Stimulated activated CD8-positive, alpha-beta memory T cell treated with anti-CD3 and anti-CD28 coated beads, Interleukin-7, amount 100 ng/mL, for 1 hour (primary cell): ENCODE measurements at places on chromosomes 6 and 20.

- no peak for DNase-seq
Measured at GRCh38 chr6:170152989-170153388, 137.9 kb downstream of the DLL1 start.

GRCh38 chr6:2719093-2719455 lies 31.6 kb downstream of the MYLK4 start:
- no peak for DNase-seq

GRCh38 chr6:42007286-42008137 lies 42.8 kb upstream of the TAF8 start:
- no peak for DNase-seq

DNA sequence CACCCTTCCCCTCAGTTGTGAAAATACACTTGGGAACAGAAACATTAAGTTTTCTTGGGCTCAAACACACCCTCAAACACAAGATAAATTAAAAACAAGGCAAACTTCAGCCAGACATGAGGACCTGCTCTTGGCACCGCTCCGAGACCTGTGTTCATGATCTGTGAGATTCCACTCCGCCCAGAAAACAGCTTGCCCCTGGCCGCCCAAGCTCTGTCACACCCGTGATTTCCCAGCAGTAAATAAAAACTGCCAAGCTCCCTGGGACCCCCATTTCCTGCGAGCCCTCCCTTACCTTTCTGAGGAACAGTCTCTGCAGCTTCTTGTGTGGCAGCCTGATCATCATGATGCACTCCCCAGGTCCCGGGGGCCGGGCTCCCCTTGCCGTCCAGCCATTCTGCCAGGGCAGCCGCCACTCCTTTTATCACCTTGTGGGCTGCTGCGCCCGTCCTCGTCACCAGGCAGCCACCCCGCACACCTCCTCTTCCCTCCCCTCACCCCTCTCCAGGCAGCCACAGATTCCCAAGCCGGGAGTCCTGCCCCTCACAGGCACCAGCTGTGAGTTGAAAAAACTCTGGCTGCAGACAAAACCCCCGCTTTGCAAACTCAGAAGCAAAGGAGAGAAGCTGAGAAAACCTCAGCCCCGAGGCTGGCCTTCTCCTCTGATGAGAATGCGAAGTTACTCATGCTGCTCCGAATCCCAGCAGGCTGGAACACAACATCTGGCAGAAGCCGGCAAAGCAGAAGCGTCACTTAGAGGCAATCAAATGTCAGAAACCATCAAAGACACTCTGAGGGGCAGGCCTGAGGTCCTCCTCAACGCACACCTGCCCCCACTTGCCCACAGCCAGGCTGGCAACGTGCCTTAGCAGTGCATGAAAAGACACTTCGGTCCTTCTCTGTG lies 130.4 kb upstream of the RPS6KA2 start:
- no peak for DNase-seq

DNA sequence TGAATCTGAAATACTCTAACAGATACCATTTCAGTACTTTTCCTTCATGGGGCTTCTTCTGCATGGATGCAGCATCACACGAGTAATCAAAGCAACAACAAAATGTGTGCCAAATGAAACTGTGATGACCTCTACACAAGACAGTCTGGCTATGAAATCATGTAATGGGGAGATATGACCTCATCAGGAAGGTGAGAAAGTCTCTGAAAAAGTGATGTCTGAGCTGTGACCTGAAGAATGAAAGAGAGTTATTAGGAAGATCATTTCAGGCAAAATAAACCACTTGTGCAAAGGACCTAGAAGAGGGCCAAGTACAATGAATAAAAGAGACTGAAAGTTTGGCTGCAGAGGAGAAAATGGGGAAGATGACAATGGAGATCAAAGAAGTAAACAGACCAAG lies 182.8 kb downstream of the PTPRK start:
- DNase-seq = no peak

DNA sequence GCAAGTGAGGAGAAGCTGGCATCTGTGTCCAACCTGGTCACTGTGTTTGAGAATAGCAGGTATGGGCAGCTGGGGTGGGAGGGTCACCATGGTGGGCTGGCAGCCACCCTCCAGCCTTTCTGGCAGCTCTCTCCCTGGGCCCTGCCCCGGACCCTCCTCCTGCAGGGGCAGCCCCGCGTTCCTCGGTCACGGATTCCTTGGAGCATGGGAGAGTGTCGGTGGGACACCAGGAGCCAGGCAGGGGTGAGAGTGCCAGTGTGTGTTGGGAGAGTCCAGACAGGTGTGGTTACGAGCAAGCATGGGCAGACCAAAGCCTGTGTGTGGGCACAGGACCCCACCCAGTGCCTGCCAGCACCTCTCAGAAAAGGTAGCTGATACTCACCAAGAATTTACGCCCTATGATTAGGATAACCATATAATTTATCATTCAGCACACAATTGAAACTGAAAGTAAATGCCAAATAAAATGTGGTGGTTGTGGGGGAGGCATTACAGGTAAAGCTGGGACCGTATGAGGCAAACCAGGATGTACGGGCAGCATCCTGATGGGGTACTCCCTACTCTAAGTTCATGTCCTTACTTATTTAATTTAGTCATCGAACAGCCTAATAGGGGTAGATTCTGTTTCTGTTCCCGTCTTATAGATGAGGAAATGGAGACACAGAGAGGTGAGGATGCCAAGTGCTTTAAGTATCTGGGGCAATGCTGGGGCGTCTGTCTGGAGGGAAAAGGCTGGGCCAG lies 542 bp downstream of the FGD2 start:
- DNase-seq = no peak

DNA sequence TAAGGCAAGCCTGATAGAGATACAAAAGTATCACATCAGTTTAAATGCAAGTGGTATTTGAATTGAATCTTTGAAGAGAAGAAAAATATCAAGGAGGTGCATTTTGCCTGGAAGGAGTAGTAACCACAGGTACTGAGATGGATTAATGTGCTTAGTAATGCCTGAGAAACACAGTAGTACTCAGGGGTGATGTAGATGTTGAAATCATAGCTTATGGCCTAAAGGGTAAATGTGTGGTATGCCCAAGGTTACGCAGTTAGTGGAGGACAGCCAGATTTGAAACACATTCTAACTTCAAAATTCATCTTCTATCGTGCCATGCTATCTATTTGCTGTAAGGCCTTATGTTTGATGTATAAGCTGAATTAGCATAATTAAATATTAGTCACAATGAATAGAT lies 55.9 kb downstream of the STXBP5 start:
- DNase-seq = no peak

DNA sequence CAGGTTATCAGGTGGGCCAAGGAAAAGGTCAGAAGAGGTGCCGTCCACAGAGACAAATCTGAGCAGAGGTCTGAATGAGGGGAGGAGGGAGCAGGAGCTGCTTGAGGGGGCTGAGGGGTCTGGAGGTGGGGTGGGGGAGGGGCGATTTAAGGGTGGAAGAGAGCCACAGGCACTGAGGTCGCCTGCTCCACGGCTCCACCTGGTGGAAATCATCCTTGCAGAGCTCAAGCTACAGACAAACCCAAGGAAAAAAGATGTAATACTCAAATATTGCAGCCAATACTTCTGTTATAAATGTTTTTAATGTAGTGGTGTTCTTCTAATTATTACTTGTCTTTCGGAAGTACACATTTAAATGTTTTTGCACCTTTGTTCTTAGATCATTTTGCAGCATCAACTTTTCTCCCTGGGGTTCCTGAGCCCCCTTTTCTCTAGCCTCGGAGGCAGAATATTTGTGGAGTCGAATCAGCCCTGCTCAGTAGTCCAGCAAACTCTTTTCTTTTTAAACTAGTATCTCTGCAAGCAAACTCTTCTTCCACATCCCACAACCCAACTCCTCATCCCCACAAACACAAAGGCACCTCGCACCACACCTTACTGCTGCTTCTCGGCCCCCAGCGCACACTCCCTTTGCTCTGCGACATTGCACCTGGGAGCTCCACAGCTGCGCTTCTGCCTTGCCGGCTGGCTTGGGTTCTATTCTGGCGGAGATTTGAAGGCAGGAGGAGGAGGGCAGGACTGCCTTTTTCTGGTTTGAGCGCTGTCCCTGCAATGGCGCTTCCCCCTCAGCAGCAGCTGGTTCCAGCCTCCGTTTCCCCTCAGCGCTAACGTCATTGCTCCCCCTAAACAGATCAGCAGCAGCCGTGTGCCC lies 51.0 kb upstream of the TFAP2A start:
- no peak for DNase-seq

GRCh38 chr6:127547215-127547614 lies 28.1 kb upstream of the MTCL3 start:
- DNase-seq = no peak

DNA sequence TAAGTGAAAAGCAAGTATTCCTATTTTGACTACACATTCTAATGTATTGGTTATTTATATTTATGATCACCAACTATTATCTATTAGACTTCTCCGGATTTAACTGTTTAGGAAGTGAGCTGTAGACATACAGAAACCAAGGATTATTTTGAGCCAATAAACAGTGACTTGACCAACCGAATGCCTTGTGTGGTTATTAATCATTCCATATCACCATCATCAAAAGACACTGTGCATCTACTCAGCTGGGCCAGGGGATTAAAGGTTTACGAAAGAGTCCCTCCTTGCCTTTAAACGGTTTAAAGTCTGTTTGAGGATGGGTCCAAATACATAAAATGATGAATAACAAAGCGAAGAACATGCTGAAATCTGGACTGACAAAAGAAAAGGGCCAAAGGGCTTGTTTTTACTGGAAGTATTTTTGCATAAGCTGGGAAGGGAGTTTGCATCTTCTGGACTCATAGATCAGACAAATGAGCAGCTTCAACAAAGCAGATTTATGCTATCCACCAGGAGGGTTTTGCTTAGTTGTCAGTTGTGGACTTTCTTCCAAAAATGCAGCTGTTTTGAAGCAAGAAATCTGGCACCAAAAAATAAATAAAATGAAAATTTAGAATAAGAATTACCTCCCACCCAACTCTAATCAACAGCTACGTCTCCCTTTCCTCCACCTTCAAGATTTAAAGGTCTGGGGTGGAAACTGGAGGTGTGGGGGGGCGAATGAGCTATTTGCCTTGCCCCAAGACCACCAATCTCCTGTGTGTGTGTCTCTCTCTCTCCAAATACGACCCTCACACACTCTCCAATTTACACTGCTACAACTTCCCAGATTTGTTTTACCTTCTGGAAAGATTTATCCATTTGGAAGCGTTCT lies 33.6 kb upstream of the ID4 start:
- DNase-seq = no peak
